ENCODE measurements at places on chromosomes 1 and 21. TPM values are rescaled to one million over a fixed set of nuclear protein-coding genes. Genes with fewer than 3 reads are reported as not detected.

DNA sequence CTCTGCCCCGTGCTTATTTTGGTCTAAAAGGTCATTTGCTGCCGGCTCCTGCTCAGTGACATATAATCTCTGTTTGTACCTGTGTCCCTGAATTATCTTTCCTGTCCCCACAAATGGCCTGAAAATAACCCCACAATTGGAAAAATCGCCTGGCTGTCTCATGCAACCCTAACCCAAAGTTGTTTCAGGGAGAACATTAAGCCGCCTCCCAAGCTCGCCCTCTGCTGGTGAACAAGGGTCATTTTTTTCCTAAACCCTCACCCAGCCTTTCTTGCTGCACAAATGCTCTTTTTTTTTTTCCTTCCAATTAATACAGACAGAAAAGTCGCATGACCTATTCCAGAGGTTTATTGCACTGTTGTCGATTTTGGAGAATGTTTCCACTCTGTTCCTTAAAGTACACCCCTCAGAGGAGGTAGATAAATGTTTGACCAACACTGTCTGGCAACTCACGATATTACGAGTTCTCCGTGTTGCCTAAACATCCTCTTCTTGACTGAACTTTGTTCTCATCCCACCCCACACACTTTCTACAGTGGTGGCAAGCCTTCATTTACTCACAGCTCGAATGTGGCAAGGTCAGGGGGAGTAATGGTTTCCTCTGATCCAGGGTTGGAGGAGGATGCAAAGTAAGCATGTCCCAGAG, 148.7 kb downstream of the ZZZ3 start:
- H3K27ac ChIP-seq, result no peak overlapping the region
- peaks cover 3% of the 10 kb centered on the region for H3K4me1 ChIP-seq
- no peaks in the 10 kb centered on the region for H3K36me3 ChIP-seq
- H3K4me3 ChIP-seq, result no peak overlapping the region
- peak; percentile 57 for DNase-seq
- H3K27me3 ChIP-seq, result no peaks in the 10 kb centered on the region

DNA sequence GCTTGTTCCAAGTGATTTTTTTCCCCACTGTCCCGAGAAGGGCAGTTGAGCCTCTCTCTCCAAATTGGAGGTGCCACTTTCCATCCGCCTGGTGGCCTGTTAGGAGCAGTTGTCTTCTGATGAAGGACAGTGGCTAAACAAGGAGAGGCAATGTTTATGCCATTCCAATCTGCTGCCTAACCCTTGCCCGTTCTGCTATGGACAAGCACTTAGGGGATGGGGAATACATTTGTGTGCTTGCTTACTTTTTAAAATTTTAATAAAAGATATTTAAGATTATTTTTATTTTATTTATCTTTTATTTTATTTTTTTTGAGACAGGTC, 12.0 kb downstream of the COQ8A start:
- no peak overlapping the region for H3K4me3 ChIP-seq
- H3K27ac ChIP-seq, result no peak overlapping the region
- H3K27me3 ChIP-seq, result no peaks in the 10 kb centered on the region
- H3K36me3 ChIP-seq, result no peaks in the 10 kb centered on the region
- no peaks in the 10 kb centered on the region for H3K4me1 ChIP-seq
- no peak for DNase-seq

DNA sequence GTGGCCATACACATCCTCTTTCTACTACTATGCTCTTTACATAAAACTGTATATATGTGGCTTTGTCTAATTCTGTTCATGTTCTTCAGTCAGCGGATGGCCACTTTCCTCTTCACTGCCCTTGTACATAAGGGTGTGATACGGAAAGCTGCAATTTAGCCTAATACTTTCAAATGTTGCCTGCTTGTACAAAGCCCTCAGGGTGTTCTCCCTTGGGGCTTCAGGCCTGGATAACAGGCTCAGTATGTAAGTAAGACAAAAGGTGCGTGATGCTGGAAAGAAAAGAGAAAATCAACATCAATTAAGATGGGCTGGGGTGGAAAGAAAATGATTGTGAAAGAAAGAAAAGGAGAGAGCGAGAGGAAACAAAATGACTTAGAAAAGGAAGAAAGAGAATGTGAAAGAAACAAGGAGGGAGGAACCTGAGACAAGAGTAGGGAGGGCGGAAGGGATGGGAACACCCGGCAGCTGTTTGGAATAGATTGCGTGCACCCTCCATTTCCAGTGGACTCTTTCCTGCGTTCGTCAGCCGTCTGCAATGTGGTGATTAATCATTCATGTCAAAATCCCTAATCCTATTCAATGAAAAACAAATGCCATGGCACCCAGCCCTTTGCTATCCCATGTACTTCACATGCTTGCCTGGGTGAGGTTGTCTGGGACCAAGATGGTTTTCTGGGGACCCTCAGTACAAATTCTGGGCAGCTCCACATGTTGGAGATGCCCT, 553.6 kb downstream of the NUF2 start:
- H3K4me1 ChIP-seq, result no peaks in the 10 kb centered on the region
- H3K27ac ChIP-seq, result no peak overlapping the region
- no peak for DNase-seq
- no peak overlapping the region for H3K4me3 ChIP-seq
- no peaks in the 10 kb centered on the region for H3K36me3 ChIP-seq

GRCh38 chr1:7265771-7266371, 480.6 kb downstream of the CAMTA1 start:
- no peak for DNase-seq
- H3K4me1 ChIP-seq, result no peaks in the 10 kb centered on the region
- no peak overlapping the region for H3K27ac ChIP-seq
- no peaks in the 10 kb centered on the region for H3K27me3 ChIP-seq
- no peak overlapping the region for H3K4me3 ChIP-seq

GRCh38 chr1:66576645-66577044, 42.7 kb downstream of the SGIP1 start:
- no peak for DNase-seq
- H3K36me3 ChIP-seq, result no peaks in the 10 kb centered on the region
- H3K27ac ChIP-seq, result no peak overlapping the region
- no peak overlapping the region for H3K4me3 ChIP-seq
- H3K27me3 ChIP-seq, result no peaks in the 10 kb centered on the region
- H3K4me1 ChIP-seq, result no peaks in the 10 kb centered on the region

GRCh38 chr1:156356875-156357534, 12.0 kb upstream of the RHBG start:
- peak; percentile 30 for DNase-seq
- H3K36me3 ChIP-seq, result no peaks in the 10 kb centered on the region
- H3K27me3 ChIP-seq, result peaks cover 10% of the 10 kb centered on the region
- H3K27ac ChIP-seq, result no peak overlapping the region

GRCh38 chr1:82560566-82560965, 759.8 kb downstream of the ADGRL2 start:
- no peak overlapping the region for H3K27ac ChIP-seq
- no peak for DNase-seq
- H3K27me3 ChIP-seq, result no peaks in the 10 kb centered on the region
- no peaks in the 10 kb centered on the region for H3K4me1 ChIP-seq

- H3K4me3 ChIP-seq, result no peak overlapping the region
- DNase-seq, result no peak
Measured at GRCh38 chr21:43835050-43835449, 30.0 kb upstream of the AGPAT3 start.

DNA sequence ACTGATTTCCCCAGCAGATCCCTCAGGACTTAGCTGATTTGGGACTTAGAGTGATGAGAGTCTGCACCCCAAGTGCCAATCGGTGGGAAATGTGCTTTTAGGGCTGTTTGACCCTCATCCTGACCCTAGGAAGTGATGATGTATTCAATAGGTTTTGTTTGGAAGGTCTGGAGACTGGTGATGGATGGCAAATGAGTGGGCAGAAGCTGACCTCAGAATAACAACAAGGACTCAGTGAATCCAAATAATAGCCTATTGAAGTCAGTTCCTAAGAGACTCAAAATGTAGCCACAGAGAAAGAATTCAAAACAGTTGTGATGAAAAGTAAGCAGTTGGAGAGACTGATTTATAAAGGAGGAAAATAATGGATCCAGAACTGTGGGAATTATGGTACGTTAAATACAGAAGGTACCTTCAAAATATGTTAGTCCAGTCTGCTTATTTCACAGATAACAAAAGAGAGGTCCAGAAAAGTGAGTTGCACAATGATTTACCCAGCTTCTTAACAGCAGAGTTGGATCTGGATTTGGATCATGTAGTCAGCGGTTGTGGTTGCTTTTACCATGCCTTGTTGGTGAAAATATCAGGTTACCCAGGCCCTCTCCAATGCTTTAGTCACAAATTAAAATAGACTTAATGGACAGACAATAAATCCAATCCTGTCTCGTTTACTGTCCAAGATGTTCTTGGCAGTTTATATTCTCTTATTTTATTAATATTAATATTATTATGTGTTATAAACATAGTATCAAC, 123.0 kb upstream of the PTBP2 start:
- no peak overlapping the region for H3K4me3 ChIP-seq
- H3K4me1 ChIP-seq, result no peaks in the 10 kb centered on the region
- no peak for DNase-seq
- no peak overlapping the region for H3K27ac ChIP-seq
- no peaks in the 10 kb centered on the region for H3K27me3 ChIP-seq
- no peaks in the 10 kb centered on the region for H3K36me3 ChIP-seq

GRCh38 chr1:189084811-189085210, 1392.9 kb downstream of the BRINP3 start:
- no peaks in the 10 kb centered on the region for H3K4me1 ChIP-seq
- H3K36me3 ChIP-seq, result no peaks in the 10 kb centered on the region
- H3K4me3 ChIP-seq, result no peak overlapping the region
- no peak overlapping the region for H3K27ac ChIP-seq

- H3K4me1 ChIP-seq, result no peaks in the 10 kb centered on the region
- no peak for DNase-seq
- no peak overlapping the region for H3K4me3 ChIP-seq
- H3K27me3 ChIP-seq, result peaks cover 3% of the 10 kb centered on the region
- H3K27ac ChIP-seq, result no peak overlapping the region
Measured at GRCh38 chr1:152506899-152507498, 3.6 kb upstream of the LCE5A start.

GRCh38 chr1:147781056-147781471, 20.7 kb upstream of the GJA5 start:
- no peak for DNase-seq
- H3K4me1 ChIP-seq, result no peaks in the 10 kb centered on the region
- no peak overlapping the region for H3K4me3 ChIP-seq
- H3K27ac ChIP-seq, result no peak overlapping the region
- H3K36me3 ChIP-seq, result no peaks in the 10 kb centered on the region
- H3K27me3 ChIP-seq, result no peaks in the 10 kb centered on the region

- H3K4me1 ChIP-seq, result no peaks in the 10 kb centered on the region
- no peak overlapping the region for H3K27ac ChIP-seq
- no peaks in the 10 kb centered on the region for H3K27me3 ChIP-seq
- no peak overlapping the region for H3K4me3 ChIP-seq
- DNase-seq, result no peak
Measured at GRCh38 chr21:31216206-31216605, 127.9 kb downstream of the TIAM1 start.

GRCh38 chr1:31587720-31588423, 11.6 kb downstream of the TINAGL1 start:
- H3K27me3 ChIP-seq, result no peaks in the 10 kb centered on the region
- no peak for DNase-seq
- H3K4me1 ChIP-seq, result no peaks in the 10 kb centered on the region
- H3K36me3 ChIP-seq, result no peaks in the 10 kb centered on the region
- no peak overlapping the region for H3K27ac ChIP-seq
- H3K4me3 ChIP-seq, result no peak overlapping the region

GRCh38 chr1:169060043-169060722, 46.3 kb upstream of the ATP1B1 start:
- no peak overlapping the region for H3K4me3 ChIP-seq
- no peaks in the 10 kb centered on the region for H3K27me3 ChIP-seq
- no peaks in the 10 kb centered on the region for H3K4me1 ChIP-seq
- no peak overlapping the region for H3K27ac ChIP-seq

- peaks cover 14% of the 10 kb centered on the region for H3K36me3 ChIP-seq
- no peak overlapping the region for H3K4me3 ChIP-seq
- H3K27ac ChIP-seq, result no peak overlapping the region
- no peaks in the 10 kb centered on the region for H3K27me3 ChIP-seq
Measured at GRCh38 chr1:204556458-204557052, 40.3 kb downstream of the MDM4 start.

- no peak for DNase-seq
- H3K4me3 ChIP-seq, result no peak overlapping the region
- H3K27ac ChIP-seq, result no peak overlapping the region
- H3K4me1 ChIP-seq, result no peaks in the 10 kb centered on the region
Measured at GRCh38 chr1:91454136-91454535, 46.5 kb upstream of the CDC7 start.

DNA sequence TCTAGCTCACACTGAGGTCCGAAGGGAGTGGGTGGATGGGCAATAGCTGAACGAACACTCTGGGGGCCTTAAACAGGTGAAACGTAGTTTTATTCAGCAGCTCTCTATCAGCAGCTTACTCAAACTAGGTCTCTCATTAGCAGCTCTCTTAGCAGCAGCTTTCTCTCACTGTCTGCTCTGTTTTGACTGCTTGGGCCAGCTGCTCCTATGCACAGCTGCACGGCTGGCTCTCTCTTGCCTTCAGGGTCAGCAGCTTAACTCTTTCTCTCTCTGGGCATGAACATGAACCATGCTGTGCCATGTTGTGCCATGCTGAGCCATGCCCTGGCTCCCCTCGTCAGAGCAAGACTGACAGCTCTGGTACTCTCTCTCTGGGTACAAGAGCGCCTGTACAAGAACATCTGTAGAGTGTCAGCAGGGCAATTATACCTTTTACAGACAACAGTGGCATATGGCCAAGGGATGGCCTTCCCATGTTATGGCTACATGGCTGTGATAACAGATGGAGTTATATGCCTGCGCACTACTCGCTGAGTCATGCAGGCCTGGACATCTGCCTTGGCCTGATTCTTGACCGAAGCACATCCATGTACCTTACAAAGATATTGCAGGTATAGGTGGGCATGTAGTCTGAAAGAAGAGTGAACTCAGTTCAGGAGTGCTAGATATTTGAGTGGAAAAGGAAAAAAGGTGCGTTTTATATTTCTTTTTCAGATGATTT, 152.4 kb downstream of the LEPR start:
- no peaks in the 10 kb centered on the region for H3K4me1 ChIP-seq
- H3K27ac ChIP-seq, result no peak overlapping the region
- no peak for DNase-seq
- no peaks in the 10 kb centered on the region for H3K27me3 ChIP-seq

DNA sequence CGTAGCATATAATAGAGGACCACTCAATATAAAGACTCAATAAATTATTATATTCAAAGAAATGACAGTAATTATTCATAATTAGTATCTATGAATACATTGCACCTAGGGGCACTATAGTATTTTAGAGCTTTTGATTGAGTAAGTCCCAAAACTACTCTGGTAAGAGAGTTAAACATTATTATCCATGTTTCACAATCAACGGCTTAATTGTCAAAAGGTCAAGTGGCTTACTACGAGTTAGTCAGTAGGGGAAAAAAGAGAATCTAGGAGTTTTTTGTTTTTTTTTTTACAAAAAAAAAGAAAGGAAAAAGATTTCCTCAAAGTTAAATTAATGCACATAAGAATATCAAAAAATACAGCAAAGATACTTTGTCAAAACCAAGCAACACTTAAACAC, 20.4 kb upstream of the LAMC1 start:
- H3K4me1 ChIP-seq, result no peaks in the 10 kb centered on the region
- no peak overlapping the region for H3K4me3 ChIP-seq
- no peak for DNase-seq

Gene MNDA
- total RNA-seq, result 0.39 TPM

Gene ZNF683
- 2.4 TPM for total RNA-seq

Gene SLAMF9
- total RNA-seq, result not detected

Gene C1orf87
- not detected for total RNA-seq

Gene STIL
- total RNA-seq, result 19.1 TPM

Gene OR2L2
- not detected for total RNA-seq

Gene AMPD1
- not detected for total RNA-seq

All from CD8-positive, alpha-beta memory T cell (primary cell).